Lung microvascular endothelial cell (primary cell): ENCODE measurements at places on chromosomes 6 and 20. TPM values are rescaled to one million over a fixed set of nuclear protein-coding genes. Genes with fewer than 3 reads are reported as not detected.

PCK1 gene
- not detected in 2 replicates for total RNA-seq

SCRT2 gene
- total RNA-seq, result not detected in 2 replicates

COQ3 gene
- 2.4 and 4.4 TPM in 2 replicates for total RNA-seq

TCP11 gene
- total RNA-seq, result not detected in 2 replicates

GCNT2 gene
- total RNA-seq, result 41.2 and 58.9 TPM in 2 replicates

COL12A1 gene
- total RNA-seq, result 0.60 and 1.1 TPM in 2 replicates

AGPAT4 gene
- 6.8 and 15.9 TPM in 2 replicates for total RNA-seq

ZC2HC1B gene
- total RNA-seq, result not detected in 2 replicates

ATG5 gene
- 52.7 and 53.6 TPM in 2 replicates for total RNA-seq

KHDC1 gene
- total RNA-seq, result 0.22 TPM in 1 of 2 replicates, not detected in the other

OTOR gene
- not detected in 2 replicates for total RNA-seq
